ENCODE measurements at places on chromosomes 13 and 19. TPM values are rescaled to one million over a fixed set of nuclear protein-coding genes. Genes with fewer than 3 reads are reported as not detected.

GRCh38 chr19:3462991-3463713 lies 17.2 kb downstream of the SMIM24 start:
- no peak for DNase-seq

DNA sequence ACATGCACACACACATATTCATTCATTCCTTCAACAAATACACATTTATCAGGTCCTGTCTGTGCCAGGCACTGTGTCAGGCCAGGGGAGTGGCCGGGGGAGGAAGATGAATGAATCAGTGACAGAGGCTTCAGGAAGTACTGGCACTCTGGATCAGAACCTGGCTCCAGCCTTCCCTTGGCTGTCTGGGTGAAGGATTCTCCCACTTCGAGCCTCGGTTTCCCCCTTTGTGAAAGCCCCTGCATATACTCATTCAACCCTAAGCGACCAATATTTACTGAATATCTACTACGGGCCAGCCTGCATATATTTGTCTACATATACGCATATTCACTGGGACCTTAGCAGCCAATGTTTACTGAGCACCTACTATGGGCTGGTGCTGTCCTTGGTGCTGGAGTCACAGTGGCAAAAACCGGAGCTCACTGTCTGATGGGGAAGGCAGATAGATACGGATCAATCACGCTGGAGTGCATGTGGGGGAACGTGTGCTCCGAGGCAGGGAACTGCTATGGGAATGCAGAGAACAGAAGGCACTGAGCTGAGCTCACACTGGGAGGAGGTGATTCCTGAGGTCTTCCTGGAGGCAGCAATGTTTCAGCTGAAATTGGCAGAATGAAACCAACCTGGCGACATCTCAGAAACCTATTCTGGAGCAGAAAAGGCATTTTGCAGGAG lies 636 bp upstream of the ZNF579 start:
- DNase-seq: no peak

GRCh38 chr13:101417043-101417406 lies 717 bp upstream of the NALCN start:
- no peak for DNase-seq

DNA sequence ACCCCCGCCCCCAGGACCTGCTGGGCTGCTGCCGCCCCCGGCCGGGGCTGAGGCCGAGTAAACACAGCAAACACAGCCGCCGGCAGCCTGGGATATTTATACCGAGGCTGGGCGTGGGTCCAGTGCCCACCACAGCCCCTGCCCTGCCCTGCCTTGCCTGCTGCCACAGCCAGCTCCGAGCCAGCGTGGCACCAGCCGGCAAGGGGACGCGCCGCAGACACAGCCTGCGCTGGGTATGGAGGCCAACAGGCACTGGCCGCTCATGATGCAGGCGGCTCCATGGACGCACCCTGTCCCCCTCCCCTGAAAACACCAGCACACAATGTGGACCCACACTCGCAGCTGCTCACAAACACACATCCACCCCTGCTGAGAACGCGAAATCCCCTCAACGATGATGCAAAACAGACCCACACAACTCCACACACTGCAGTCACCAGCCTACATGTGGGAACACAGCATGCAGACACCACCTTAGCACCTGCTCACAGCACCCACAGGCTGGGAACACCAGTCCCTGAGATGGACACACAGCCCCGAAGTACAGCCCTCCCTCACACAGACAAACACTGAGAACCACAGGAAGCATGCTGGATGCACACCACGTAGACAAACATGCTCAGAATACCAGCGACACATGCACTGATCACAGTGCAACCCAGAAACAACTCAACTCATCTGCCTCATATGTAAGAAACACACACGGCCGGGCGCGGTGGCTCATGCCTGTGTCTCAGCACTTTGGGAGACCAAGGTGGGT lies 16.2 kb downstream of the CCDC97 start:
- DNase-seq: no peak

- DNase-seq: no peak
Observed at GRCh38 chr13:113407531-113408393, 43.8 kb upstream of the GRTP1 start.

DNA sequence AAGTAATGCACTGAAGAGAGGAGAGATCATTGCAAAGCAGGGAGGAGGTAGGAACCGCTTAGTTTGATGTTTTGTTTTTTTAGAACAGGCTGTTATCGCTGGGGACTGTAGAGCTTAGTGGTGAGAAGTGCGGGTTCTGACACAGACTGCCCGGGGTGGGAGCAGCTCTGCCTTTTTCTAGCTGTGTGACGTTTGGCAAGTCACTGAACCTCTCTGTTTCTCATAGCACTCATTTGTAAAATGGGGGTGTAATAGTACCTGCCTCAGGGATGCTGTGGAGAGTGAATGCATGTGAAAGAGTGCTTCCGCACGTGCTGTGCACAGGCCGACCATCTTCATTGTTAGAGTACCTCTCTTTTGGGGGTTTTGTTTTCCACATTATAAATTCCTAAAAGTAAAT lies 19.3 kb downstream of the PRAM1 start:
- DNase-seq: no peak

DNA sequence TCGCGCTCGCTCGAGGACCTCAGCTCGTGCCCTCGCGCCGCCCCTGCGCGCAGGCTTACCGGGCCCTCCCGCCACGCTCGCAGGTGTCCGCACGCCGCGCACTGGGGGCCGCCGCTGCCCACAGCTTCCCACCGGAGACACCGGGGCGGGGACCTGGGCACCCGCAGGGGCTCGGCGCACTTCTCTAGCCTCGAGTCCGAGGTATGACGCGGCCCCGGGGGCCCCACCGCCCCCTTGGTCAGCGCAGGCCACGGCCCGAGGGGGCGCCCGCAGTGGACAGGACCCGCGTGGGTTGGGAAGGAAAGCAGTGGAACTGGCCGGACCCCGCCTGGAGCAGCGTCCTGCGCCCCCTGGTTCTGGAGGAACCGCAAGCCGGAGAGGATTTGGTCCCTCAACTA lies 2.1 kb upstream of the GRWD1 start:
- no peak for DNase-seq

DNA sequence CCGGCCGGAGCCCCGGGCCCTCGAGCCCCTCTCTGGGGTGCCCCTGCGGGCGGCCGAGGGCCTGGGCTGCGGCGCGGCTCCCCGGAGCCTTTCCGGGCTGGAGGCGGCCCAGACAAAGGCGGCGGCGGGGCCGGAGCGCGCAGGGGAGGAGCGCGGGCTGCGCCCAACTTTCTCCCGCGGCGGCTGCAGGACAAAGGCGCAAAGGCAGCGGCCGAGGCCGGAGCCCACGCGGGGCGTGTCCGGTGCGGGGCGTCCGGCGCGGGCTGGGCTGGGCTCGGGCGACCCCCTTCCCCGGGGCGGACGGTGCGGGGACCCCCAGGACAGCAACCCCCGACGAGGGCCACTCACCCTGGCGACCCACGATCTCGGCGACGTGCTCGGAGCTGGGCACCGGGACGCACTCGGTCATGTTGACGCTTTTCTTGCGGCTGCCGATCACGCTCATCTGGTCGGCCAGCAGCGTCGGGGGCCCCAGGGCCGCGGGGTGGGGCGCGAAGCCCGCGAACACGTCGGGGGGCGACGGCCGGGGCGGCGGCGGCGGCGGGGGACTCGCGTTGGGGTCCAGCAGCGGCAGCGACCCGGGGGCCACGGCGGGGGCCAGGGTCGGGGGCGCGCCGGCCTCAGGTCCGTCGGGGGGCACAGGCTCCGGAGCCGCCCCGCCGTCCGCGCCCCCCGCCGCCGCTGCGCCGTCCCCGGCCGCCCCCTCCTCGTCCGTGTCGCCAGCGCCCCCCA lies 843 bp downstream of the MEX3D start:
- no peak for DNase-seq

DNA sequence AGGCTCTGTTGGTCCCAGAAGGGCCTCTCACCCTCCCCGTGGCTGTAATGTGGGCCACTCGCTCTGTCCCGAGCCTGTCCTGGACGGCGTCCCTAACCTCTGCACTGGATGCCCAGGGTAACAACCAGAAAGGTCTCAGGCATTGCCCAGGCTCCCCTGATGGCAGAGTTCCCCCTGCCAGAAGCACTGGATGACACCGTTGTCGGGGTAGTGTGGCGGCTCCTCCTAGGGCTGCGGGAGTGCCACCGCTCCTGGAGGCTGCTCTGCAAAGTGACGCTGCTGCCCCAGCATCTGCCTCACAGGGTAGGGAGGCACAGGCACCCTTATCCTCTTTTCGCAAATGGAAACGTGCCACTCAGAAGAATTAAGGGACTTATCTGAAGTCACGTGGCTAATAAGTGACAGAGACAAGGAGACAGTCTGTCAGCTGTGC lies 32.0 kb downstream of the MPHOSPH8 start:
- DNase-seq: no peak

DNA sequence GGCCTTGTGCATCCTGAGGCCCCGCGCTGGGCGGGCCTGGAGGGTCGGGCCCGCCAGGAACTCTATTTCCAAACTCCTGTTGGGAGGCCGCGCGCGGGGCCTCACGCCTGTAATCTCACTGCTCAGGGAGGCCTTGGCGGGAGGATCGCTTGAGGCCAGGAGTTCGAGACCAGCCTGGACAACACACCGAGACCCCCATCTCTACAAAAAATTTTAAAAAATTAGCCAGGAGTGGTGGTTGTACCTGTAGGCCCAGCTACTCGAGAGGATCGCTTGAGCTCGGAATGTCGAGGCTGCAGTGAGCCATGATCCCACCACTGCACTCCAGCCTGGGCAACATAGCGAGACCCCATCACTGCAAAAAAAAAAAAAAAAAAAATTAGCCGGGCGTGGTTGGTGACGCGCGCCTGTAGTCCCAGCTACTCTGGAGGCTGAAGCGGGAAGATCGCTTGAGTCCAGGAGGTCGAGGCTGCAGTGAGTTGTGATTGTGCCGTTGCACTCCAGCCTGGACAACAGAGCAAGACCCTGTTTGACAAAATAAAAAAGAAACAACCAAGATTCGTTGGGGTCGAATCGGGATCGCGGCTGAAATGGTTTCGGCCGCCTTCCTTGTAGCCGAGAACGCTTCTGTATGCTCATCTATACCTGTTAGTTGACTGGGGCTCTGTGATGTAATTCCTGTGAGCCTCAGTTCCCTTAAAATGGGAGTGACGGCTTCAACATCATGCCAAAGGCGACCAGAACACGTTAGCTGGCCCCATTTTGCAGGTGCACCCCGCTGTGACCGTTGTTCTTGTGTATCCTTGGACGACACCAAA lies 636 bp downstream of the SF3A2 start:
- no peak for DNase-seq

Gene SIGLEC12
- polyA plus RNA-seq: not detected

Data from right renal cortex interstitium (tissue), 3 donors.